Smooth muscle cell of bladder (primary cell): ENCODE measurements at places on chromosomes 13 and 19. TPM values are rescaled to one million over a fixed set of nuclear protein-coding genes. Genes with fewer than 3 reads are reported as not detected.

DNAJC3 gene
- 61.0 and 66.2 TPM in 2 replicates for total RNA-seq

MBD3L3 gene
- not detected in 2 replicates for total RNA-seq

KLF1 gene
- total RNA-seq, result 0.09 TPM in 1 of 2 replicates, not detected in the other

LRRC25 gene
- total RNA-seq, result 0.14 and 0.28 TPM in 2 replicates

AKAP11 gene
- 14.4 and 16.8 TPM in 2 replicates for total RNA-seq

KRTDAP gene
- total RNA-seq, result not detected in 2 replicates

KCNJ14 gene
- total RNA-seq, result 0.28 and 0.46 TPM in 2 replicates

GGN gene
- 0.14 and 0.46 TPM in 2 replicates for total RNA-seq

APOC4 gene
- total RNA-seq, result not detected in 2 replicates

FCGBP gene
- total RNA-seq, result 0.14 and 0.65 TPM in 2 replicates

S1PR4 gene
- not detected in 2 replicates for total RNA-seq

ZSWIM4 gene
- 3.4 and 9.3 TPM in 2 replicates for total RNA-seq

SERTM1 gene
- total RNA-seq, result under 0.01 TPM in 1 of 2 replicates, not detected in the other

PRSS57 gene
- not detected in 2 replicates for total RNA-seq

ZNF610 gene
- total RNA-seq, result 2.3 and 3.6 TPM in 2 replicates

RASGRP4 gene
- not detected in 2 replicates for total RNA-seq

DNAAF3 gene
- total RNA-seq, result 0.09 and 0.14 TPM in 2 replicates

FFAR1 gene
- not detected in 2 replicates for total RNA-seq

HCST gene
- total RNA-seq, result 1.00 and 2.8 TPM in 2 replicates

PLIN4 gene
- 0.14 and 1.3 TPM in 2 replicates for total RNA-seq

SACS gene
- 28.8 and 30.0 TPM in 2 replicates for total RNA-seq

ATP4B gene
- total RNA-seq, result not detected in 2 replicates

REEP6 gene
- 1.1 and 2.0 TPM in 2 replicates for total RNA-seq
